ENCODE measurements at places on chromosomes 1 and 21.

GRCh38 chr1:54488065-54488750 is 59.8 kb upstream of the ACOT11 start:
- peak; percentile 95 for DNase-seq

DNA sequence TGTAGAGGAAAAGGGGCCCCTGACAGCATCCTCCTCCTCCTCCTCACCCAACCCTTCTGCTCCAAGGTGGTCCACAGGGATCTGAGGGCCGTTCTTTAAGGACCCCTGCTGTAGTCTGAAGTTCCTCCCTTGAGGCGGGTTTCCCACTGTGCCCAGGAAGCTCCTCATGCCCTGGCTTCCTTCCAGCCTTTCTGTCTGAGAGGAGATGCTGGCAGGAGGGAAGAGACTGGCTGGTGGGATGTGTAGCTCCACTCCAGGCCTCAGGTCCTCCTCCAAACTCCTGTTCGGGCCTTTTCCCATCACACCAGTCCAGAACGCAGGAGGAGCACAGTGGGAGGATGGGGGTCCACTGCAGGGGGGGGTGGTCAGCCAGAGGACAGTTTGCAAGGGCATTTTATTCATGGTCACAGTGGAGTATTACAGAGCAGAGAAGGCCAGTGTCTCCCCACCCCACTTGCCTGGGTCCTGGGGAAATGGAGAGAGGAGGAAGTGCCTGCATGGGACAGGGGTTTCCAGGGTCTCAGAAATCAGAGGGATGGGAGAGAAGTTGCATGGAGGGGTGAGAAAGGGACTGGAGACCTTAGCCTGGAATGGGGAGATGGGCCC is 7.8 kb downstream of the ETV3L start:
- DNase-seq, result peak; percentile 18

DNA sequence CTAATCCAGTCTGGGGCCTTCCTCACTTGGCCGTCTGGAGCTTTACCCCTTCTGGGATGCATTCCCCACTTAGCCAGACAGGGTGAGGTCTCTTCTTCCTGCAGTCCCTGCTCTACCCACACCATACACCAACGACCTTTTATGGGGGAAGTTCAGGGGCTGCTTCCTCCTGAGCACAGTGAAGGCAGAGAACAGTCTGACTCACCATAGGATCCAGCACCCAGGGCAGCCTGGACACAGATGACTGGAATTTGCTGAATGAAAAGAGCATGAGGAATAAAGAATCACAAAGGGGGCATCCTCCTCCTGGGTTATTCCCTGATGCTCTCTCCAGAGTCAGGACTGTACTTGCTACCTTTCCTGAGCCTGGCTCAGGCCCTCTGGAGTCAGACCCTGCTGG is 4.6 kb upstream of the FOXE3 start:
- no peak for DNase-seq

DNA sequence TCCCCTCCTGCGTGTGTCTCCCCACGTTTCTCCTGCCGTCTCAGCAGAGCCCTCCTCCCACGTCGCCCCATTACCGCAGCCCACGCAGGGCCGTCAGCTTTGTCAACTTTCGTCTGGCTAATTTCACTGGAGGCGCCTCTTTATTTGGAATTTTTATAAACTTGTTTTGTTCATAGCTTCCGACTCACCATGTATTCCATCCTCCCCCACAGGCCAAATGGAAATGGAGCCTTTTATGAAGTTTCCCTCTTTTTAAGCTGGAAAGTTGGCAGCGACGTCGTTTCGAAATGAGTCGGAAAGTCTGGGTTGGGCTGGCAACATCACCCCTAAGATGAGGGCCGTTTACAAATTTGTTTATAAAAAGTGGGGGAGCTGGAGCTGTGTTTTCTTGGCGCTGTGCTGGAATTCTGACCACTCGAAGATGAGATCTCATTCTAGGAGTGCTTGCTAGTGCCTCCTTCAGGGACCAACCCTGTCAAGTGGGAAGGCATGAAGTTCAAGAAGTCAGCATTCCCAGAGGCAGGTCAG is 23.7 kb upstream of the SLC45A1 start:
- no peak for DNase-seq

DNA sequence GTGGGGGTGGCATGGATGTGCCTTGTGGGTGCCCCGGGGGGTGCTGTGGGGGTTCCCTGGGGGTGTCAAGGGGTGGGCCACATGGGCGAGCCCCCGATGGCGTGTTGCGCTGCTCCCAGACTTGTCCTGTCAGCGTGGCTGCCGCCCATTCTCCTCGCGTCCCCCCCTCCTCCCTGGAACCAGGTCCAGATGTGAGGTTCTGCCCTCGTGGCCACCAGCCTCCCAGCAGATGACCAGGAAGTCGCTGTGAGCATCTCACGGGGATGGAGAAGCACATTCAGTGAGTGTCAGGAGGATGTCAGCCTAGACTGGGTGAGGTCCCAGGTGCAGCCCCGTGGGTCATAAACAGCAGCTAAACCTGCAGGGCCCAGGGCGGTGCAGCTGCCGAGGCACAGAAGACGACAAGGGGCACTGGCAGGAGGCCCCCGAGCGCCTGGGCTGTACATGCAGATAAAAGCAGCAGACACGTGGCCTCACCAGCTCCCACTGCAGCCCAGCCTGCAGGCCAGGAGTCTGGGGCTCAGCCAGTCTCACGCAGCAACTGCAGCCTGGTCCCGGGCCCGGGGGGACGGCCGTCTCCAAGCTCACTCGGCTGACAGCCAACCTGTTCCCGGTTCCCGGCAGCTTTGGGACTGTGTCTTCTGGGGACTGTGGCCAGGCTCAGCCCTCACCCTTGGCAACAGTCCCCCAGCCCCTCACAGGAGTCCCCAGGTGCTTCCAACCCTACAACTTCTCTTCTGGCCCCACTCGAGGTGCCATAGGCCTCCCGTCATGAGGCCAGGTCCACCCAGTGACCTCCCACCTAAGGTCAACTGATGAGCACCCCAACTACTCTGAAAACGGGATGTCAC is 17.5 kb upstream of the COL6A2 start:
- peak; percentile 33 for DNase-seq

- no peak for DNase-seq
Measured at GRCh38 chr1:230003409-230003808, 63.6 kb upstream of the GALNT2 start.

- no peak for DNase-seq
Measured at GRCh38 chr1:34213956-34214355, 37.2 kb downstream of the C1orf94 start.

DNA sequence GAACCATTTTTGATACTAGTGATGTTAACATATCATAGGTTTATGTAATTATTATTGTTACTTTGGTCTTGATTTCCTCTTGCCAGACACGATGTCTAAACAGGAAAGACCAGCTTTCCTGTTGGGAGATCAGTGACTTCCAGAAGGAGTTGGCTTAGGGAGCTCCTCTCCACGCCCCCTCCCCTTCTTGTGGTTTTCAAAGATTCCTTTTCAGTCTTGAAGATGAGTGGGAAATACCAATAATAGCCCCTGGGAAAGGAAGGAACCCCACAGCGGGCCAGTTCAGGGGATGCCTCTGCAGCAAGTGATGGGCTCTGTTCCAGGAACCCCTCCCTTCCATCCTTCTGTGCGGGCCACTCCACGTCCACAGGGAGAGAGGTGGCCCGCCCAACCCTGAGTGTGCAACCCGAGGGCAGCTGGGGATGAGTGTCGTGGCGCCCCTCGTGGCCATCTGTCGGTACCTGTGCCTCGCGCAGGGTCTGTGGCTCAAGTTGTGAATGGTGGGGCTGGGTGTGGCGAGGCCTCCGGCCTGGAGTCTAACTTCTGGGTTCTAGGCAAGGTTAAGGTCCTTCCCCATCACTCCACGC is 65.7 kb downstream of the TLR5 start:
- DNase-seq, result peak; percentile 64

GRCh38 chr1:172344444-172344843 is 76.0 kb upstream of the C1orf105 start:
- DNase-seq, result no peak

- no peak for DNase-seq
Measured at GRCh38 chr1:93995837-93996536, 86.8 kb upstream of the GCLM start.

- no peak for DNase-seq
Measured at GRCh38 chr1:187854457-187854856, 1025.7 kb downstream of the PLA2G4A start.

DNA sequence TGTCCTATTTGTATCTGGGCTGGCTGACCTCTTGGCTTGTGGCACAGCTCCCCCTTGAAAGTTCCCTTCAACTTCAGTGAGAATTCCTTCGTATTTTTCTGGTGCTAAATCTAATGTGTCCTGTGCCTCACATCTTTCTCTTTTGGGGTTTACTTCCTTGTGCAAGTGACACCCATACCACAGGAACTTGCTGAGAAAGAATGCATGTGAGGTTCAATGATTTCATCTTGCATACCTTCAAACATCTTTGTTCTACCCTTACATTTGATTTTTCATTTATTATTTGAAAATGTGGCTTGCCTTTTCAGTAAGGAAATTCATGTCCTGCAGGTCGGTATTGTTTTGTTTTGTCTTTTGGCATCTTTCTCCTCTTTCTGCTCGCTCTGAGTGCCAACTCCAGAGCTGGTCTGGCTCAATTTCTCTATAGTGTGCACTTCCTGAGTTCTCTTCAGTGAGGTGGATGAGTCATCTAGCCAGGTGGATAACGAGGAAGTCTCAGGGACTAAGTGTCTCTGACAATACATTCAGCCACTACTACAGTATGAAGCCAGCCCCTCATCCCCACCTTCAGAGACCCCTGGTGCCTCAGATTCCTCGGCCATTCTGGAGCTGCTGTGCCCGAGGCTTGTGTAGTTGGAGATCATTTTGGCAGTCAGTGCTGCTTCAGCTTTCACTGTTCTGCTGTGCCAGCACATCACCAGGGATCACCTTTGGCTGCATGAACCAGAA is 59.5 kb downstream of the RIPK4 start:
- no peak for DNase-seq

GRCh38 chr21:34129039-34129891 is 55.9 kb downstream of the MRPS6 start:
- DNase-seq, result peak; percentile 58

- DNase-seq, result no peak
Measured at GRCh38 chr1:25729790-25730644, 70.0 kb upstream of the SELENON start.

GRCh38 chr1:174954073-174954460 is 45.7 kb upstream of the CACYBP start:
- no peak for DNase-seq
